ENCODE measurements at places on chromosomes 1 and 21.
A peak's percentile ranks its signal among the peaks of the same experiment; 100 is the strongest.

DNA sequence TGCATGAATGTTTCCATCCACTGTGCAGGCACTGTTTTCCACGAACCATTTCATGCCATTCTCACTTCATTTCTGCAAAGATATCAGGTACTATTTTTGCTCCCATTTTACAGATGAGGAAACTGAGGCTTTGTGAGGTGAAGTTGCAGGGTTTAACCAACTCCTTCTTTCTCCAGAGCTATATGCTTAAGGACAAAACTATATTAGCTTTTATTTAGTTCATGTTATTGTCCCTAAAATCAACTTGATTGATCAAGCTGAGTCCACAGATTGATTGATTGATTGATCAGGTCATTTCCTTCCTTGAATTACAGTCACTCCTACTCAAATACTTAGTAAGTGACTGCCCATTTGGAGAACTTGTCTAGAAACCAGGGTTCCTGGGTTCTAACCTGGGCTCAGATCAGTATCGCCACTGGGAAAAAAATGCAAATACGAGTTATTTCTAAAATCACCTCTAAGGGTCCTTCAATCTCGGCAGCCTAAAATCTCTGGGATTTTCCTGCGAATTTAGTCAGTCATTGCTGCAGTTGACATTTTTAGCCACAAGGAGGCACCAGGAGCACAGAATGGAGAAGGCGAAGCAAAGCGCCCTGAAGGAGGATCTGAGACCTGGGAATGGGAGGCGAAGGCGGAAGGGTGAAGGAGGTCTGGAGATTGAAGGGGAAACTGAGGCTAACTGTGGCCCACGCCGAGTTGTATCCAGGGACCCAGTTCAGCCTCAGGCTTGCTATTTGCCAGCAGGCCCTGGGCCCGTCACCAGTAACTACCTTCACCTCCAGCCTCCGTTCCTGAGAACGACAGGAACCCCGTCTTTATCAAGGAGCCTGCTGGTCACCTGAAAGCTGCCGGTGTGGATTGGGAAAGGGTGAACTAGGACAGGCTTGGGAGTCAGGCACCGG is 14.3 kb upstream of the MUL1 start:
- no peaks in the 10 kb centered on the region for H3K36me3 ChIP-seq
- H3K27ac ChIP-seq = no peak overlapping the region
- H3K4me3 ChIP-seq = no peak overlapping the region
- no peaks in the 10 kb centered on the region for H3K4me1 ChIP-seq
- DNase-seq = peak; percentile 68

GRCh38 chr1:114588196-114588689 is 6.8 kb upstream of the BCAS2 start:
- peaks cover 2% of the 10 kb centered on the region for H3K4me1 ChIP-seq
- H3K27me3 ChIP-seq = peaks cover 4% of the 10 kb centered on the region
- H3K36me3 ChIP-seq = no peaks in the 10 kb centered on the region
- H3K4me3 ChIP-seq = no peak overlapping the region
- no peak overlapping the region for H3K27ac ChIP-seq
- no peak for DNase-seq

GRCh38 chr1:93504247-93505033 is 56.5 kb downstream of the FNBP1L start:
- H3K27ac ChIP-seq = no peak overlapping the region
- H3K27me3 ChIP-seq = peaks cover 1% of the 10 kb centered on the region
- no peak for DNase-seq
- no peaks in the 10 kb centered on the region for H3K36me3 ChIP-seq

DNA sequence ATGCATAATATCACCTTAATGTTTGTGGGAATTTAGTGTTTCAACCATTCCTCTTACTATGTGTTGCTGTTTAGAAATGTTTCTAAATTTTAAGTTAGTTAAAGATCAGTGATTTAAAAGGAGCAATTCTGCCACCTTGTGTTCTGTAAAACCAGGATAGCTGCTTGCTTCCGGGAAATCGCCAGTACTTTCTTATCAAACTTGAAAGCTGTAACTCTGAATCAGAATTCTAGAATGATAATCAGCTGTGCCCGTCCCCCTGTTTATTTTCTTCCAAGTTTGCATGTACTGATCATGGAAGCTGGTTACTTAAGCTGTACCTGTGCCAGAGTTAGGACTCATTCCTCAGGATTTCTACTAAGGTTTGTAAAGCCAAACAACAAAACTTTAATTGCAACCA is 656.4 kb downstream of the LTN1 start:
- no peaks in the 10 kb centered on the region for H3K27me3 ChIP-seq
- H3K36me3 ChIP-seq = no peaks in the 10 kb centered on the region
- no peaks in the 10 kb centered on the region for H3K4me1 ChIP-seq
- H3K27ac ChIP-seq = no peak overlapping the region
- DNase-seq = no peak

DNA sequence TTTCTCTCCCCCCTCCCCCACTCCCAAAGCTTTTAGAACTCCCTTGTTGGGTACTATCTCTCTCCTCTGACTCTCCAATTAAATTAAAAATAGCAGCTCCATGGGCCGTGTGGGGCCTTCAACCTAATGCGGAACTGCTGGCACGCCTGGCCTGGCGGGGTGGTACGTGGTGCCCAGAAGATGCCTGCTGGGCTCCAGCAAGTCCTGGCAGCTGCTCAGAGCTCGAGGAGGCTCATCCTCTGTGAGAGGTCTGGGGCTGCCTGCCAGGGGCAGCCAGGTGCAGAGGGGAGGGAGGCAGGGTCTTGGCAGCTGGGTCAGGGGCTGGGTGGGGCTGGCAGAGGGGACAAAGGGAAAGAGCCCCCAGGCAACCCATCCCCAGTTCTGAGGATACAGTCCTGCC is 74.4 kb downstream of the ACTL8 start:
- no peak for DNase-seq
- peaks cover 49% of the 10 kb centered on the region for H3K27me3 ChIP-seq
- no peak overlapping the region for H3K27ac ChIP-seq
- no peaks in the 10 kb centered on the region for H3K4me1 ChIP-seq
- no peaks in the 10 kb centered on the region for H3K36me3 ChIP-seq

DNA sequence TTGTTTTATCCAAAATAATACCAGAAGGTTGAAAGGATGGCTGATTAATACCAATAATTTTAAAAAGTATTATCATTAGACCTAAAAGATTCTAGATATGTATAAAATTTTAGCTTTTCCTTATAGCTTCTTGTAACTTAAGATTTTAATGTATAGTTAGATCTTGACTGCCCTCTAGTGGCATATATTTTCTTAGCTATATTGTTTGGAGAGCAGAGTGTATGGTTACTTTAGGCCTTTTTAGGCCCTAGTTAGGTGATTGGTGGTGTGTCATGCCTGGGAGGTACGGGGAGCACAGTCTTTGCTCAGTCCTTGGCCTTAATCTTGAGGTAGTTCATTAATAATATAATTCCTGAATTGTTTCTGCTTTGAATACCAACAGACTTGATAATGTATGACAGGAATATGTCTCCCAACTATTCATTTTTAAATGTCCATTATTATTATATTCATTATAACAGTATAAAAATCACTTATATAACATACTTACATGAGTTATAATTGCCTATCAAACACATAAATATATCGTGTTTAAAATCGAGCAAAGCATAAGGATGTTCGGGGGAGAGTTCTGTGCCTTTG is 328.4 kb downstream of the ZP4 start:
- no peaks in the 10 kb centered on the region for H3K4me1 ChIP-seq
- no peaks in the 10 kb centered on the region for H3K36me3 ChIP-seq
- no peak for DNase-seq
- H3K27me3 ChIP-seq = peaks cover 10% of the 10 kb centered on the region
- H3K4me3 ChIP-seq = no peak overlapping the region

Measured in activated T-cell treated with anti-CD3 and anti-CD28 coated beads, Interleukin-2, amount 50 U/mL, for 24 hours (primary cell).